ENCODE measurements at places on chromosomes 12 and 14.

DNA sequence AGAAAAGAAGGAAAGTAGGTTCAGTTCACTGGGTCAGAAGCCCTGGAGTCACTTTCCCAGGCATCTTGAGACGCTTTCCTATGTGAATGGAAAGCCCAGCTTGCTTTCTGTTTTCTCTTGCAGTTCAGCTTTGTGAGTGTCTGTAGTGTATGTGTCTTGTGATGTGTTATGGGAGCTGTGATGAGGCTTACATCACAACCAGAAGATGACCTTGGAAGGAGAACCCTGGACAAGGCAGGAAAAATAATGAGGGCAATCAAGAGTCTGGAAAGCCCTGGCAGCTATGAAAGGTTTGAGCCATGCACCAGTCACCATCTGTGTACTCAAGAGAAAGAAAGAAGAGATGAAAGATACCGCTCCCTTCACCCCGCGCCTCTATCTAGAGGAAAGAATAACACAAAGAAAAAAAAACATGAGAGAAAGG lies 35.2 kb upstream of the PTGR2 start:
- DNase-seq, result peak; percentile 64

DNA sequence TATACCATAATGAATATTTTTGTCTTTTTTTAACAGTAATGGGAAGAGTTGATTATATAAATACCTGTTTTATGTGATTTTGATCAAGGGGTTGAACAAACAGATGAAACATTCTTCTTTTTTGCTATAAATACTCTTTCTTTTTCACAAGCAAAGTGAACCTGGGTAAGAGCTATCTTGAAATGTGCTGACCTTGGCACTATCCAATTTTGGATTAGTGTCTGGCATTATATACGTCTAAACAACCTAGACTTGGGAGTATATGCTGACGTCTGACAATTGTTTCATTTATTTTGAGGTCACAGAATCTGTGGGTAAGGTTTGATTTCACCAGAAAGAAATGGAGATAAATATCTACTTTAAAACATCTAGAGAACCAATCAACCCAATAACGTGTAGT lies 716.0 kb upstream of the STXBP6 start:
- no peak for DNase-seq

DNA sequence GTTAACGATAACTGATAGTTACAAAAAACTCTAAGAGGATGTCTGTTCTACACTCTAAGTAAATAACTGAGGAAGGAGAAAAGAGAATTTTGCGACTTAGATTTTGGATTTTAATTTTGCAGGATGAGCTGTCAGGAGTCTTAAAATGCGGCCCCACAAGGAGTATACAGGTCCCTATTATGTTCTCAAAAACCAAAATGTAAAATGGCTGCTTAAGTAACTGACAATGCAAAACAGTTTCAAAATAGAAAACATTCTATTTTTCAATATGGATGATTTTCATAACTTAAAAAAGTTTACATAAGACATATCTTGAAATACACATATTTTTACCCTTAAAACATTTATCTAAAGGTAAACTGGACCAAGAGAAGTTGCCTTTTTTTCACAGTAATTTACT lies 2.6 kb downstream of the CD69 start:
- DNase-seq, result no peak

- DNase-seq, result peak; percentile 69
Observed at GRCh38 chr14:105086833-105087307, 21.6 kb upstream of the GPR132 start.

DNA sequence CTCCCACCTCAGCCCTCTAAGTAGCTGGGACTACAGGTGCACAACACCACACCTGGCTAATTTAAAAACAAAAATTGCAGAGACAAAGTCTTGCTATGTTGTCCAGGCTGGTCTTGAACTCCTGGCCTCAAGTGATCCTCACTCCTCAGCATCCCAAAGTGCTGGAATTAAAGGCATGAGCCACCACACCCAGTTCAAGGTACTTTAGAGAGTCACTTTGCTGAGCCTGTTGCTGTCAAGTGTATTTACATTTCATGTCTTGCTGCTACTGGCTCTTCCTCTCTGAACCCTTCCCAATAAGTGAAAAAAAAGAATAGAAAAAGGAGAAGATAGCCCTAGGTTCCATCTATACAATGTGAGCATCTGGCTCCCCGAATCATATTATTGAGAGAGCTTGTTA lies 38.4 kb downstream of the SLCO1A2 start:
- no peak for DNase-seq
